Cardiac muscle cell (in vitro differentiated cells and primary cell): ENCODE measurements at places on chromosomes 16 and 17.
A peak's percentile ranks its signal among the peaks of the same experiment; 100 is the strongest.

GRCh38 chr17:48526608-48527546 lies 3.9 kb downstream of the HOXB1 start:
- peak; percentile 49 for DNase-seq

- peak; percentile 48 for DNase-seq
Observed at GRCh38 chr16:81214745-81215166, 23.7 kb upstream of the BCO1 start.

DNA sequence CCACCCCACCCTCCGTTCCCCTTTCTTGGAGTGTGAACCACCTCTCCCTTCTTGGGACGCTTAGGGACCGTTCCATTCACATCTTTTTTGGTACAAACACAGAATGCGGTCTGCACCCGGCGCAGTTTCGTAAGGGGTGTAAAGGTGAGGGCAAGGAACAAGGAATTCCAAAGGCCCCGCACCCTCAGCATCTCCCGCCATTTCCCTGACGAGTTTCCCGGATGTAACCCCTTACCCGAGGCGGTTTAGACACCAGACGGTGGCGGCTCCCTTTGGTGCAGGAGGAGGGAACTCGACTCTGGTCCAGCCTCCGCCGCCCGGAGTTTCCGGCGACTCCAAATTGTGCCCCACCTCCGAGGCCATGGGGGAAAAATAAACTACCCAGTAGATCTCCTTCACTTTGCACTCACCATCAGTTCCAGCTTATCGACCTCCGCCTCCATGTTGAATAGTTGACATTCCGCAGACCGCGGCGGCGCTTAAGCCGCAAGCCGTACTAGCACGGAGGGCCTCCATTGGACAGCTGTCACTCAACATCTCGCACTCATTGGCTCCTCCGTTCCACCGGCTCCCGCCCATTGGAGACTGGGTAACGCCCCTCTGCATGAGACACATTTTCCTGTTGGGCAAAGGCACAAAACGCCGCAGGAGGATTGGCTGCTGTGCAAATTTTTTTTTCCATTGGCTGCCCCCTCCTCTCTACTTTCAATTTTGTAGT lies at the start of gene SKA2:
SKA2 (minus strand) TSS at position 466 of the 718 bp plus-strand sequence; CDS start at position 443, 23 bp downstream.
- no peak for DNase-seq

DNA sequence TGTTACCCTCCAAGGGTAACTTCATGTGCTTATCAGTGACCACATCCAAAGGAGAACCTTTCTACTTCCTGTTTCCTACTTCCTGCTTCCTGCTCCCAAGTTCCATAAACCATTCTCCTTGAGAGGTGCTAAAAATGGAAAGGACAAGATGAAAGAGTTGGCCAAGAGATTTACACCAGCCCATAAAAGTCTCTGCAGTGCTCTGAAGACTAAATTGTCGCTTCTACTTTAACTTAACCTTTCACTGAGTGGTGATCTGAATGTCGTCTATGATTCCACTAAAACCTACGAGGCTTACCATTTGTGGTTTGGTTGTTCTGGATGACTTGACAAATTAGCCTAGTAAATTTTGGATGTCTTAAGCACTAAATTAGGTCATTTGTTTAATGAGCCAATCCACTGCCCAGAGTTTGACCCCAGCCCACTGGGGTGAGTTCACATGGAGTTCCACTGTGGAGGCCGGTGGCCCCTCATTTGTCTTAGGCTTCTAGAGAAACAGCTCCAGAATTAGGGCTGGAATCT lies 333.1 kb downstream of the FOXL1 start:
- DNase-seq = no peak

DNA sequence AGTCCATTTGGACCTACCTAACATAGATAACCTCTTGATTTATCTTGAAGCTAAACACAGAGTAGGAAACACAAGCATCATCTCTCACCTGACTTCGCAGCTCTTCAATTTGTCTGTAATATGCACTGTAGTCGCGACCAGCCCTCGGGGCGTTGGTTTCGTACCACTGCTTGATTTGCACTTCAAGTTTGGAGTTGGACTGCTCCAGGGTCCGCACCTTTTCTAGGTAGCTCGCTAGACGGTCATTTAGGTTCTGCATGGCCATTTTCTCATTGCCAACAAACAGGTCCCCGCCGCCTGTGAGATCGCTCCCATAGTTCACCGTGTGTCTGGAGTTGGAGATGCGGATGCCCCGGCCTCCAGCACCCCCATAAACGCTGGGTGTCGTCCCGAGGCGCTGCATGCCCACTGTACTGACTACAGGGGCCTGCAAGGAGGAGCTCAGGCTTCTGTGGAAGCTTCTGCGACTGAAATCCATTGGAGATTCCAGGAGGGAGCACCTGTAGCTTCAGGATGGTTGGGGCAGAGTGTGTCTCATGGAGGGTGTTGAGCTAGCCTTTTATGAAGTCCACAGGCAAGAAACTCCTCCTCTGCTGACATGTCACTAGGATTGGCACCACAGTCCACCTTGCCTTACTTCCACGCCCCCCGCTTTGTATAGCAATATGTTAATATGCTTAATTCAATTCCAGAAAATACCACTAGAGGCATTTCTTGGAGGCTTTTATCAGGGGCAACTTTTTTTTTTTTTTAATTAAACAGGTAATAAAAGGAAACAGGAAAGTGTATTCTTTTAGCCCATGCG lies at the start of gene KRT20:
KRT20 (minus strand) TSS at position 535 of the 805 bp plus-strand sequence; CDS start at position 478, 57 bp downstream.
- no peak for DNase-seq

DNA sequence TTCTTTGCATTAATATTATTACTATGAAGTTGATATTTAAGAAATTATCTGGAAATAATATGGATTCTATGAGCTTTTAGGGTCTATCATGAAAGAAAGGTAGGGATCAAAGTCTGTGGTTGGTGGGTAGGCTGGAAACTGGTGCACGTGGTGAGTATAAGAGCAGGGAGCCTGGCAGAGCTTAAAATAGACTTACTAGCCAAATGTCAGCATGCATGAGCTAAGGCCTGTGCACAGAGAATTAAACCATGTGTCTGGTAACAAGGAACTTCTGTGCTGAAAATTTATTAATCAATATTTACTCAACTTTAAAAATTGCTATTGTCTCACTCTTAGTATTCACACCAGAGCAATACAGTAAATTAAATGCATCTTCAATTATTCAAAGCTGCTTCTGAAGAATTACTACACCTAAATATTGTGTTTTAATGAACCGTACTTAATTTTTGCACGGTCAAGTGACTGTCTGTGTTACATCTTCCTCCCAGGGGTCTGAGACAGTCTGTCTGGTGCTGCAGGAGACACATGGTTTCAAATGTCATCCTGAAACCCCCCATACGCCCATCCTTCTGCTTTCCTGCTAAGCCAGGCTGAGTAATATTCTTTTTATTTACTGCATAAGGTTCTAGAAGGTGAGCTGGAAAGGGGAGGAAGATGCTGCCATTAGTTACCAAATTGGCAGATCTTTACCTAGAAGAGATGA lies 161.0 kb upstream of the NLRP1 start:
- DNase-seq = no peak

DNA sequence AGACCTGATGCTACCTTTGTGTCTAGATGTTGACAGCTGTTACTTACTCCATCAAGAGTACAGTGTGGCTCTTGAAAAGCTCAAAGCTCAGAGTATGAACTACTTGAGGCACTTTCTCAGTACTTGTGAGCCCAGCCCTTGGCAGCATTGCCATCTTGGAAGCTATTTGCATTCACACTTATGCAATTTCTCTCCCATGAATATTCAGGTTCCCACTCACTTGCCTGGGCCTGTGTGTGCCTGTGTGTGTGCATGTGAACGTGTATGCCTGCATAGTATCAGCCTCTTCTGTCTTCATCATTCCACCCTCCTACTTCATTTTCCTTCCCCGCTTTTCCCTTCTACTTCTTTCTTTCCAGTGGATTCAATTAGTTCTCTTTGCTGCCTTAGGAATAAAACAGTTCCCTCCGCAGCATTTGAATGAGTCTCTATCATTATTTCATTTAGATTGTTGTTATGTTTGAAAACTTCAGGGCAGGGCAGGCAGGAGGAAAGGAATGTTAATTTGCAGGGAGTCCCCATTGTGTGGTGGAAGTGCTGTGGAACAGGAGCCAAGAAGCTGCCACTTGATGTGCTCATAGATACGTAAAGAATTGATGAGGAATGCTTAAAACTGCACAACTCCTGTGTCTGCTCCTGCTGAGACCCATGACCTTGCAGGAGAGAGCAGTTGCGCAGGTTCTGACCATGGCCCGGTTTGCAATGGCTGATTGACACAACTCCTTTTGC lies 58.9 kb downstream of the HS3ST4 start:
- DNase-seq = no peak
